ENCODE measurements at places on chromosomes 16 and 17. TPM values are rescaled to one million over a fixed set of nuclear protein-coding genes. Genes with fewer than 3 reads are reported as not detected.

DNA sequence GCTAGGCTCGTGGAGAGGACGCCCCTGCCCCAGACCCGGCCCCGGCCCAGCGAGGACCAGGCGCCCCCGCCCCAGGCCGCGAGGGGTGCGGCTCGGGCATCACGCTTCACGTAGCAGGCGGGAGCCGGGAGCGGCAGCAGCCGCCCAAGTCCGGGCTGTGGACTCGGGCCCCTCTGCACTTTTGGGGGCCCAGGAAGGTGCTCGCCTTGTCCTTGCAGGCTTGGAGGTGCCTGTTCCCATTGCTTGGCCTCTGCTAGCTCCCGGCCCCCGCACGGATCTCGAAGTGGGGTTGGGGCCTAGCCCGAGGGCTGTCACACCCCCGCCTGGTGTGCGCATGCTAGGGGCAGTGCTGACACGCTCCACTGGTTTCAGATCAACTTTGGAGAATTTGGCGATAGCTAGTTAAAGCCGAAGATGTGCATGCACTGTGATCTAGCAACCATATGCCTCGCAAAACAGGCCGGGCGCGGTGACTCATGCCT is 55.7 kb downstream of the WSB1 start:
- H3K36me3 ChIP-seq, result no peaks in the 10 kb centered on the region
- no peak overlapping the region for H3K27ac ChIP-seq
- 0 out of 2 replicates have a peak, but pooled peaks cover 3% of the 10 kb centered on the region for H3K4me1 ChIP-seq
- H3K27me3 ChIP-seq, result no peaks in the 10 kb centered on the region
- no peak for DNase-seq

- H3K27ac ChIP-seq, result no peak overlapping the region
- DNase-seq, result no peak
- H3K27me3 ChIP-seq, result no peaks in the 10 kb centered on the region
- H3K36me3 ChIP-seq, result no peaks in the 10 kb centered on the region
- peaks cover 30% of the 10 kb centered on the region for H3K4me1 ChIP-seq
- no peak overlapping the region for H3K4me3 ChIP-seq
Measured at GRCh38 chr16:14018851-14019250, 52.3 kb upstream of the MRTFB start.

- no peaks in the 10 kb centered on the region for H3K27me3 ChIP-seq
Measured at GRCh38 chr17:10151667-10152496, 46.5 kb downstream of the GAS7 start.

- H3K36me3 ChIP-seq, result no peaks in the 10 kb centered on the region
- H3K27ac ChIP-seq, result no peak overlapping the region
- no peaks in the 10 kb centered on the region for H3K4me1 ChIP-seq
- H3K4me3 ChIP-seq, result no peak overlapping the region
- peaks cover 3% of the 10 kb centered on the region for H3K27me3 ChIP-seq
- DNase-seq, result no peak
Measured at GRCh38 chr16:58332997-58333700, 38.3 kb upstream of the PRSS54 start.

DNA sequence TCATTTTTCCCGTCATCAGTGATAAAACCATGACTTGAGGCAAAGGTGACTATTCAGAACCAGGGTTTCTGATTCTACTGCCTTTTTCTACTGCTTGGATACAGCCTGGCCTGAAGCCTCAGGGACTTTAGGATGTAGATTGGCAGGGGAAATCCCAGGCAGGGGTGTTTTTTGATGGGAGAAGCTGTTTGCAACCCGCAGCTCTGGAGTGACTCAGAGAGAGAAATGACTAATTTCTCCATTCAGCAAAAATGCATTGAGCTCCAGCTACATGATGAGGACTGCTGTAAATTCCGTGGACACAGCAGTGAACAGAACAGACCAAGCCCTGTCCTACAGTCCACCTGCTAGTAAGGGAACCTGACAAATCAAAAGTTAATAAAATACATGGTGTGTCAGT is 560.6 kb downstream of the CDH13 start:
- H3K36me3 ChIP-seq, result no peaks in the 10 kb centered on the region
- no peak overlapping the region for H3K4me3 ChIP-seq
- peaks cover 8% of the 10 kb centered on the region for H3K4me1 ChIP-seq
- H3K27ac ChIP-seq, result no peak overlapping the region
- DNase-seq, result peak; percentile 84

- H3K36me3 ChIP-seq, result no peaks in the 10 kb centered on the region
- H3K27ac ChIP-seq, result no peak overlapping the region
- no peak for DNase-seq
Measured at GRCh38 chr16:63938661-63939060, 1183.2 kb downstream of the CDH11 start.

GRCh38 chr16:74580833-74581232 is 26.1 kb downstream of the GLG1 start:
- no peaks in the 10 kb centered on the region for H3K36me3 ChIP-seq
- no peak for DNase-seq
- no peaks in the 10 kb centered on the region for H3K27me3 ChIP-seq
- no peak overlapping the region for H3K4me3 ChIP-seq

DNA sequence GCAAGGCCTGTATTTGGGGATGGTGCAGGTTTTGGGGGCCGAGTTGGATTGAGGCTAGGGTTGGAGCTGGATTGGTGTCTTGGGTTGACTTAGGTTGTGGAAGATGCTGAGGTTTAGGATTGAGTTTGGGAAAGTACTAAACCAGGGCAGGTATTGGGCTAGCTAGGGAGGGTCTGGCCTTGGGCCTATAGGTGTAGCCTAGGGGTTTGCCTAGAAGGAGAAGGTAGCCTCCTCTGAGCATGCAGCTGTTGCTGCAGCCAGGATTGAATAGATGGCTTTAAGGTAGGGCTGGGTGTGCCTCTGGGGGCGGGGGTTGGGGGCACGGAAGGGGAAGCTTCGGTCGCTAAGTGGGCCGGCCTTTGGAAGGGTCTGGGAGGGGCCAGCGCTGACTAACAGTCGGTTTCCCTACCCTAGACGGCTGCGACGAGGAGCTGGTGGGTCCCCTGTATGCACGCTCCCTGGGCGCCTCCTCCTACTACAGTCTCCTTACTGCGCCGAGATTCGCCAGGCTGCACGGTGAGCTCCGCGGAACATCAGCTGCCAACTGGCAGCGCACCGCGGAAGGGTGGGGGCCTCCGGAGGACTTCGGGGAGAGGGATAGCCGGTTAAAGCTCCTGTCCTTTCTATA is 1.2 kb downstream of the CNTNAP1 start:
- H3K27me3 ChIP-seq, result no peaks in the 10 kb centered on the region
- peak overlapping the region; percentile 79 for H3K4me3 ChIP-seq
- peaks cover 18% of the 10 kb centered on the region for H3K4me1 ChIP-seq
- H3K36me3 ChIP-seq, result no peaks in the 10 kb centered on the region
- H3K27ac ChIP-seq, result no peak overlapping the region

Gene GPRC5C
- 0.25 TPM for total RNA-seq

DNA sequence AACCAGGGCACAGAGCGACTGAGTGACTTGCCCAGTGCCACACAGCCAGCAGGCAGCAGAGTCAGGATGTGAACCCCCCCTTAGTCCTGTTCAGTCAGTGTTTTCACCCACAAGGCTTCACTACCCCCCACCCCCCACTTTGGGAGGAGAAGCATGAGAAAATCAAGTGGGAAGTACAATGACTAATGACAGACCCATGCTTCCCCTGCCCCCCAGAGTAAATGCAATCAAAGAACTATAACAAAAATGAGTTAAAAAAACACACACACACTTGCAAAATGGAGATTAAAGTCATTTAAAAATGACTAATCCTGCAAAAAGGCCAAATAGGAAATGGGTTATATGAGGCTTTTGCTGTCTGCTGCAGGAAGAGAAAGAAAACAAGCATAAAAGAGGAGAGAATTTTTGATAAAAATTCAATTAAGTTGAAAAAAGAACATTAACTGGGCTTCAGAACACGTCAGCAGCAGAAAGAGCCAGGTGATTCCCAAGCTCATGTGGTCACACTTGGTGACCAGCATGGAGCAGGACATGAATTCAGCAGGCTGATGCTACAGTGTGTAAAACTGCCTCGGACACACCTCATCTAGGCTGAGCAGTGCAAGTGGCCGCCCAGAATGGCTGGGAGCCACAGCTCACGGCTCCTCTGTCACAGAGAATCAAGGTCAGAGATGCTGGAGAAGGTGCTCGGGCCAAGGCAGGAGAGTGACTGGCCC is 212.3 kb downstream of the ZNF423 start:
- no peaks in the 10 kb centered on the region for H3K27me3 ChIP-seq
- H3K4me3 ChIP-seq, result peak overlapping the region; percentile 18
- peaks cover 15% of the 10 kb centered on the region for H3K4me1 ChIP-seq
- peak; percentile 81 for DNase-seq
- H3K27ac ChIP-seq, result peak overlapping the region; percentile 71
- no peaks in the 10 kb centered on the region for H3K36me3 ChIP-seq

DNA sequence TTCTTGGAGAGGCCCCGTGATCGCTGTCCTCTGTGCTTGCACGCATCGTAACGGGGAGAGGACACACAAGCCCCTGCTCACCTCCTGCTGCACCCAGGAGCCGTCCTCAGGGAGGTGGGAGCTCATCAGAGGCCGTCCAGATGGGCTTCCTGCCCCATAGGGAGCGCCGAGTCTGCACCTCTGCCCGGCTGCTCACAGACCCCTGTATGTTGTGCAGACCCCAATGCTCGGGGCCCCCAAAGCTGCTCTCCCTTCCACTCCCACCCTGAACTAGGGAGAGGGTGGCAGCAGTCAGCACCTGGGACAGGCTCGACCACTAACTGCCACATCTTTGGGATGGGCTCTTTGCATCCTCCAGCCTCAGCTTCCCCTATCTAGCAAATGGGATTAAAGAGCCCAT is 4.4 kb upstream of the ZNF469 start:
- H3K4me3 ChIP-seq, result no peak overlapping the region
- no peak for DNase-seq

- H3K4me3 ChIP-seq, result no peak overlapping the region
- no peaks in the 10 kb centered on the region for H3K4me1 ChIP-seq
- H3K27ac ChIP-seq, result no peak overlapping the region
- H3K36me3 ChIP-seq, result no peaks in the 10 kb centered on the region
- DNase-seq, result no peak
Measured at GRCh38 chr16:19213885-19214284, 45.8 kb downstream of the SYT17 start.

- DNase-seq, result peak; percentile 64
- H3K36me3 ChIP-seq, result 0 out of 2 replicates have a peak, but pooled peaks cover 11% of the 10 kb centered on the region
- H3K4me1 ChIP-seq, result peaks cover 48% of the 10 kb centered on the region
- H3K27me3 ChIP-seq, result no peaks in the 10 kb centered on the region
- peak overlapping the region; percentile 39 for H3K27ac ChIP-seq
- no peak overlapping the region for H3K4me3 ChIP-seq
Measured at GRCh38 chr16:28186752-28187151, 25.0 kb downstream of the XPO6 start.

DNA sequence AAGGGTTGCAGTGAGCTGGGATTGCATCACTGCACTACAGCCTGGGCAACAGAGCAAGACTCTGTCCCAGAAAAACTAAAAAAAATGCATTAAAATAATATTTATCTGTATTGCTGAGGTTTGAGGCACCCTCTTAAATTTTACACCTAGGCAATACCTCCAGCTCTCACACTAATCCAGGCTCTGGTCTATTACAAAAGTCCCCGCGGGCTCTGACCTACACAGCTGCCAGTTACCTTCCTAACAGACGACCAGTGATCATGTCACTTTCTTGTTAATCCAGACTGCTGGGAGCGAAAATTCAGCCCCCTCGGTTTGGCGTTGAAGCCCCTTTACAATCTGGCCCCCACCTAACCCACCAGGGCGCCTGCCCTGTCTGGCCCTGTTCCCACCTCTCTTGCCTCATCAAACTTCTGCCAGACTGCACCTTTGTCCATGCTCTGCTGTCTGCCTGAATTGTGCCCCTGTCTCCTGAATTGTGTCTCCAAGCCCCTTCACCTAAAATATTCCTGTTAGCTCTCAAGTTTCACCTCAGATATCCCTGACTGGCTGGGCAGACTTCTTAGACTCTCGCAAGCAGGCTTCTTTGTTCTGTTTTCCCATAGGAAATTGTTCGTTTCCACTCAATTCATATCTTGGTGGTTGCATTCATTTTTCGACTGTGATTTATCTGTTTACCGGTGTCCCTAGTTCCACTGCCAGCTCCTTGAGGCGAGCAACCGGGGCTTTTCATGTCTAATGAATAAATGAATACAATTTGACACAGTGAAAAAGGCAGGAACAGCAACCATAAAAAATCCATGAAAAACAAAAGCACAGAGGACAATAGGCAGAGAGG is 65.9 kb downstream of the PITPNC1 start:
- H3K4me3 ChIP-seq, result no peak overlapping the region
- no peak for DNase-seq
- H3K27ac ChIP-seq, result no peak overlapping the region
- peaks cover 19% of the 10 kb centered on the region for H3K4me1 ChIP-seq
- no peaks in the 10 kb centered on the region for H3K36me3 ChIP-seq

DNA sequence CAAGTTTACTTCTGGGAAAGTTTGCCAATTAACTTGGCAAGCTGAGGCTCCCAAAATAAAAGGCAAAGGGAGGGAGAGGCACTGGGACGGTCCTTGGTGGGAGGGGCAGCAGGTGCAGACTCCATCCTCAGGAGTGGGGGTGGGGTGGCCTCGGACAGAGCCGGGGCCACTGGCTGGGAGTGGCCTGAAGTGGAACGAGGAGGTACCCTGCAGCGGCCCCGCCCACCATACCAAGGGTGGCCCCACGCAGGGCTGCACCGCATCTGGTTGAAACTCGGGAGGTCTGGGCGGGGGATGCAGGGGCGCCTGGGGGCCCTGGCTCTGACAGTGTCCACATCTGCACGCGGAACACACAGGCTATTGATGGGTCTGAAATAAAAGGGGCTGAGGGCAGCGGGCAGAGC is 42.4 kb upstream of the SLC38A10 start:
- no peak overlapping the region for H3K27ac ChIP-seq
- no peaks in the 10 kb centered on the region for H3K4me1 ChIP-seq
- H3K27me3 ChIP-seq, result peaks cover 10% of the 10 kb centered on the region
- no peak for DNase-seq
- no peak overlapping the region for H3K4me3 ChIP-seq
- H3K36me3 ChIP-seq, result no peaks in the 10 kb centered on the region

- no peak for DNase-seq
- H3K4me1 ChIP-seq, result no peaks in the 10 kb centered on the region
- H3K36me3 ChIP-seq, result 0 out of 2 replicates have a peak, but pooled peaks cover 3% of the 10 kb centered on the region
- no peak overlapping the region for H3K4me3 ChIP-seq
- no peaks in the 10 kb centered on the region for H3K27me3 ChIP-seq
Measured at GRCh38 chr16:10566613-10567012, 13.8 kb downstream of the EMP2 start.

DNA sequence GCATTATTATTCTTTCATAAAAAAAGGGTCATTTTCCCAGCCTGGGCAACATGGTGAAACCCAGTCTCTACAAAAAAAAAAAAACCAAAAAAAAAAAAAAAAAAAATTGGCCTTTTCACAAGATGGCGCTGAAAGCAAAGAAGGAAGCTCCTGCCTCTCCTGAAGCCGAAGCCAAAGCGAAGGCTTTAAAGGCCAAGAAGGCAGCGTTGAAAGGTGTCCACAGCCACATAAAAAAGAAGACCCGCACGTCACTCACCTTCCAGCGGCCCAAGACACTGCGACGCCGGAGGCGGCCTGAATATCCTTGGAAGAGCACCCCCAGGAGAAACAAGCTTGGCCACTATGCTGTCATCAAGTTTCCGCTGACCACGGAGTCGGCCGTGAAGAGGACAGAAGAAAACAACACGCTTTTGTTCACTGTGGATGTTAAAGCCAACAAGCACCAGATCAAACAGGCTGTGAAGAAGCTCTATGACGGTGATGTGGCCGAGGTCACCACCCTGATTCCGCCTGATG is 4.9 kb upstream of the PGAP6 start:
- no peak overlapping the region for H3K27ac ChIP-seq
- no peak for DNase-seq
- no peak overlapping the region for H3K4me3 ChIP-seq
- H3K27me3 ChIP-seq, result no peaks in the 10 kb centered on the region

GRCh38 chr16:69522041-69522578 is 43.7 kb upstream of the NFAT5 start:
- H3K27ac ChIP-seq, result no peak overlapping the region
- no peak overlapping the region for H3K4me3 ChIP-seq
- H3K27me3 ChIP-seq, result no peaks in the 10 kb centered on the region
- no peak for DNase-seq
- no peaks in the 10 kb centered on the region for H3K36me3 ChIP-seq
